Caco-2 (cell line): ENCODE measurements at places on chromosomes 4 and X.
A peak's percentile ranks its signal among the peaks of the same experiment; 100 is the strongest.

DNA sequence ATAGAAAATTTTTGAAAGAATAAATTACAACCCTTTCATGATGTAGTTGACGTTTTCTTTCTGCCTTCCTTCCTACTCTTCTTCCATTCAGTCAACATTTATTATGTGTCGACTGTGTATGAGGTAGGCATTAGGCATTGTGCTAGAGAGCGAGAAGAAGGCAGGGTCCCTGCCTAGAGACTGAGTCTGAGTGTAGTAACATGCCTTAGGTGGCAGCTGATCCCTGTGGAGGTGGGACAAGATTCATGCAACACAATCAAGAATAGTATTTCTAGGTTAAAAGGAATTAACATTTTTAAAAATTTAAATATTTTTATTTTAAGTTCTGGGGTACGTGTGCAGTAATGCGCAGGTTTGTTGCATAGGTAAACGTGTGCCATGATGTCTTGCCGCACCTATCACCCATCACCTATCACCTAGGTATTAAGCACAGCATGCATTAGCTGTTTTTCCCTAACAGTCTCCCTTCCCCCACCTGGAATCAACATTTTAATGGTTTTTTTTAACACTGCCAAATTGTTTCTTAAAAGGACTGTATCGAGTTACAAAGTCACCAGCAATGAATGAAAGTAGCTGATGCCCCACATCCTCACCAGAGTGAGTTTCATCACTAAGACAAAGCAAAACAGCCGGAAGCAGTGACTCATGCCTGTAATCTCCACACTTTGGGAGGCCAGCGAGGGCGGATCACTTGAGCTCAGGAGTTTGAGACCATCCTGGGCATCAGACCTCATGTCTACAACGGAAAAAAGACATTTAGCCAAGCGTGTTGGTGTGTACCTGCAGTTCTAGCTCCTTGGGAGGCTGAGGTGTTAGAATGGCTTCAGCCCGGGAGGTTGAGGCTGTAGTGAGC lies 84.0 kb downstream of the WWC2 start:
- DNase-seq: no peak

- DNase-seq: peak; percentile 16
These were observed 30.9 kb downstream of the QDPR start for GRCh38 chr4:17480955-17481354.

- DNase-seq: no peak
These were observed 113.5 kb downstream of the NAA11 start for GRCh38 chr4:79212311-79212710.

DNA sequence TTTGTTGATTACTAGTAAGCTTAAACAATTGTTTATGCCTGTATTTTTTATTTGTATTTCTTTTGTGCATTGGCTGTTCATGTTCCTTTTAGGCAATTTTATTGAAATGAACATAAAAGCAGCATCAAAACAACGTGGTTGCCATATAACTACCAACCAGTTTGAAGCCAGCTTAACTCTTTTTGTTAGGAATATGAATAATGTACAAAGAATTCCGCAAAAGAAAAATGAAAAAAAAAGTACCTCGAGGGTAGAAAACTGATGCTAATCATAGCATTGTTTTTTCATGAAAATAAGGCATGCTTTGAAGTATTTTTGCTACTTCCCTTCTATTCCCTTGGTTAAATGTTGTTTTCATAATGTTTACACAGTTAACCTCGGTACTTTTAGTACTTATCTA lies 1024.0 kb upstream of the SLIT2 start:
- DNase-seq: no peak

DNA sequence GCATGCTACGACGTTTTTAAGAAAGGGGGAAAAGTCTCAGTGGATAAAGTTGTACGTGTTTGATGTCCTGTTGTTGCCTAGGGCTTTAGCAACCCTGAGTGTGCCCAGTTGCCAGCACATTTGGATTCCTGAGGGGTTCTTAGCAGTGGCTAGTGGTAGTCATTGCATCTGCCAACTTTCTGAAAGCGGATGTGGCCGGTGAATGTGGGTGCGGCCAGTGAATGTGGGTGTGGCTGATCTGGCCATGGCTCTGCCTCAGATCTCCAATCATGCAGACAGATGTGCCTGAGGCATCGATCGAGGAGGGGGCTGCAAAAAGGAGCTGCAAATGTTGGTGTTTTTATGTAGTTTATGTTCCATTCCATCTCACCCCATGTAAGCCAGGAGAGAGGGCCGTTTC lies 41.5 kb upstream of the FAT1 start:
- peak; percentile 65 for DNase-seq

DNA sequence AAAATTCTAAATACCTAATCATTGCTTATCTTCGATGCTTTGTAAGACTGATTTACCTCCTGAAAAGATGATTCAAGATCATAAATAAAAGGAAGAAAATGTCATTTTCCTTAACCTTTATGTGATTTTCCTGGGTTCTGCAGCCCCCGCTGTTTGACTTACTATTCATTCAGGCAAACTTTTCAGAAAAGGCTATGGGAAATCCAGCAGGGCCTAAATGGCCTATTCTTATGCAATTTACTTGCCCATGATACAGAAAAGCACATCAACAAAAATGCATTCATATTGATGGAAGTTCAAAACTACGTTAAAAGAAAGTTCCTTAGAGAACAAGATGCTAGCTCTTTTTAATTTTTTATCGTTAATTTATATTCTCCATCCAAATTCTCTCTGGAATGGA lies 51.2 kb downstream of the TMEM144 start:
- no peak for DNase-seq

DNA sequence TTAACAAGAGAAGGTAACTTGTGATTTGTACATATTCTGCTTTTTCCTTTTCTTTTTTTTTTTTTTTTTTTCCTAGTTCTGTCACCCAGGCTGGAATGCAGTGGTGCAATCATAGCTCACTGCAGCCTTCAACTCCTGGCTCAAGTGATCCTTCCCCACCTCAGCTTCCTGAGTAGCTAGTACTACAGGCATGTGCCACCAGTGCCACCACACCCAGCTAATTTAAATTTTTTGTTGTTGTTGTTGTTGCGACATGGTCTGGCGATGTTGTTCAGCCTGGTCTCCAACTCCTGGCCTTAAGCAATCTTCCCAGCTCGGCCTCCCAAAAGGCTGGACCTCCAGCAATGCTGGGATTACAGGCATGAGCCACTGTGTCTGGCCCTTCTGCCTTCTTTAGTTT lies 1.5 kb upstream of the TACR3 start:
- DNase-seq: no peak
